Cardiac septum (tissue), 1 donor: ENCODE measurements at places on chromosomes 1 and 21.

- DNase-seq, result no peak
Observed at GRCh38 chr1:7528386-7529198, 242.5 kb upstream of the VAMP3 start.

DNA sequence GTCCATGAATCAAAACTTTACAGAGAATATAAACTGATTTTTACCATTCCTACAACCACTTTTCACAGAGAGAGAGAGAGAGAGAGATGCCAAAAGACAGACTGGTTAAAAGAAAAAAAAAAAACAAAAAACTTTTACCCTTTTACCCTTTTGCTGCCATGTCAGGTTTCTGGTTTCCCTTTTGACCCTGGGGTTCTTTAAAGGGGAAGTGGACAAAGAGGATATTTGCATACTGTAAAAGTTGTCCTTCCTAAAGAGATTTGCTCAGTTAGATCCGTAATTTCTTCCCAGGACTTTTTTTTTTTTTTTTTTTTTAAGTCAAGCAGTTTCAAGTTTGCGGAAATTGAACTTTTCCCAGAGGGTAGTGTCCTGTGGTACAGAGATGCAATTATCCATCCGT, 287.8 kb upstream of the RGS18 start:
- no peak for DNase-seq

DNA sequence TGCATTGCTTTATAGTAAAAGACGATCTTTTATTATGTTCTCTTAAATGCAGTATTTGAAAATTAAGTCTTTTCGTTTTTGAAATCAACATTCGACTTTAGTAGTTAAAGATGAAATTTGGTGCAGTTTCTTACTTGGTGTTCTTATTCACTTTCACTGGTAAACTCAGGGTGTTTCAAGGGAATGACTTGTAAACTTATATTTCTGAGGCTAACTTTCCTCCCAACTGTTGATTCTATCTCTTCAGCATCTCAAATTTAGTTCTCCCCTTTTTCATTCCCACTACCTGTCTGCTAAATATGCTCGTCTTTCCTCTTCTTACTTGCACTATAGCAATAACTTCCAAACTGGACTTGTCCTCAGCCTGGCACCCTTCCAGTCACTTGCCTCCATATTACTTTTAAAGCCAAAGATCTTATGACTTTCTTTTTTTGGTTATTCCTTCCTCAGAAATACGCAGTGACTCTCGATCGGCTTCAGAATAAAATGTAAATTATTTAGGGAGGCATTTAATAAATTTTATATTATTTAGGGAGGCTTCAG, 988 bp downstream of the SLC35A3 start:
- DNase-seq, result no peak

DNA sequence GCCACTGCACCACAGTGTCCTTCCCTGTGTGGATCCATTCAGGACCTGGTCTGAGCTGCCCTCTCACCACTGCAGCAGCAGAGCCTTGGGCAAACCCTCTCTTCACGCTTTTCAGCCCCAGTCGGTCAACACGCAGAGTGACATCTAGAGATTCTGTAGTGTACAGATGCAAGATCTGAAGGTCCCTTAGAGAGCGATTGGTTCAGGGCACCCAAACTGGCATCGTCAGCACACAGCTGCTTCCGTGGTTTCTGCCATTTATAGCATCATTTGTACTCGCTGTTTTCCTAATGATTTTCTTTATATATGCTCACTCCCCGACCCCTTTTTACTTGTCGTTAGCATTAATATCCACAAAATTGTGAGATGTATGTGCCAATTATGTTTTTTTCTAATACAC, 1.5 kb upstream of the ASCL5 start:
- no peak for DNase-seq

DNA sequence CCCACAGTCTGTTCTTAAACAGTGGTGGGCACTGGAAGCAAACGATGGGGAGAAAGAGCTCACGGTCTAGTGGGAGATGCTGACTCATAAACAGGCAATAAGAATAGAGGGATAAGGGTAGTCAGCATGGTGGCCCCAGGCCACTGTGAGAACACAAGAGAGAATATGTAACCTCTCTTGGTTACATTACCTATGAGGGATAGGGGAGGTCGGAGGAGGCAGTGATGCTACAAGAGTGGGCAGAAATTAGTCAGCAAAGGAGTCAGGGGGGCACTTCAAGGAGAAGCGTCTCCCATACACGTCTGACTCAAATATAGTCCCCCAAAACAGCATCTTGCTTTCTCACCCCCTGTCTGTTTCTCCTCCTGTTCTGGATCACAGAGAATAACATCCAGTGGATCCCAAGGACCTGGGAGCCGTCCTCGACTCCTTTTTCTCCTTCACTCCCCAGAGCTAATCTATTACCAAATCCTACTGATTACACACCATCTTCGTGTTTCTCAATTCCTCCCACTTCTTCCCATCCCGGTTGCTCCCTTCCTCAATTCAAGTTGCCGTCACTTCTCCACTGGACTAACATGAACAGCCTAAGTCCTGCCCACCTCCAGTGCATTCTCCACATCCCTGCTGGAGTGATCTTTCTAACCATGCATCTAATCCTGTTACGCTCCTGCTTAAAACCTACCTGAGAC, 2.1 kb downstream of the SLAMF8 start:
- DNase-seq, result no peak
